ENCODE measurements at places on chromosomes 13 and 19.

GRCh38 chr19:2986951-2987524 is 9.7 kb downstream of the TLE6 start:
- no peak for DNase-seq

DNA sequence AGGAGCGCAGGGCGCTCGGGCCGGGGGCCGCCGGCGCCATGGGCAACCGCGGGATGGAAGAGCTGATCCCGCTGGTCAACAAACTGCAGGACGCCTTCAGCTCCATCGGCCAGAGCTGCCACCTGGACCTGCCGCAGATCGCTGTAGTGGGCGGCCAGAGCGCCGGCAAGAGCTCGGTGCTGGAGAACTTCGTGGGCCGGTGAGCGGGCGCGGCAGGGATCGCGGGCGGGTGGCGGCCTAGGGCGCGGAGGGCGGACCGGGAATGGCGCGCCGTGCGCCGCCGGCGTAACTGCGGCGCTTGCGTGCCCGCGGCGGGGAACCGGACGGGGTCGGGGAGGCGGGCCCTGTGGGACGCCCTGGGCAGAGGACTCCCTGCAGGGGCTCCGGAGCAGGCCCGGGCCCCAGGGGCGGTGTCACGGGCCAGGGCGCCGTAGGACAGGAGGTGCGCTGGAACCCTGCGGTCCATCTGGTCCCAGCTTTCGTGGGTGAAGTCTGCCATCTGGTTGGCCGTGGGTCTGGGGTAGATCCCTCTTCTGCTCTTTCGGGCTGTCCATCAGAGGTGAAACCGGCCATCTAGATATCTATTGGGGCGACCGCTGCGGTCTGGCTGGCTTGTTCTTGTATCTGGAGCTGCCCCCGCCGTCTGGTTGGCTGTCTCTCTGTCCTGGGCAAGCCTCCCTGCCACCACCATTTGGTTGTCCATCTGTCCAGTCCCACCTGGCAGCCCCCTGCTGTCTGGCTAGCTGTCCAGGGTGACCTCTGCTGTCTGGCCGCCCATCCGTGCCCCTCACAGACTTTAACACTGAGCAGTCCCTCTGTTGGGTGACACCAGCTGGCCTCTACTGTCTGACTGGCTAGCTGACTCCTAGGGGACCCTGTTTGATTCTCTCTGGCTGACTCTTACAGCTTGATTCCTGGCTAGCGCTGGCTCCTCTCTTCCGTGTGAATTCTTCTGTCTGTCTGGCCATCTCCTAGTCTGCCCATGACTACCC is 622 bp downstream of the DNM2 start:
- DNase-seq = peak; percentile 38

DNA sequence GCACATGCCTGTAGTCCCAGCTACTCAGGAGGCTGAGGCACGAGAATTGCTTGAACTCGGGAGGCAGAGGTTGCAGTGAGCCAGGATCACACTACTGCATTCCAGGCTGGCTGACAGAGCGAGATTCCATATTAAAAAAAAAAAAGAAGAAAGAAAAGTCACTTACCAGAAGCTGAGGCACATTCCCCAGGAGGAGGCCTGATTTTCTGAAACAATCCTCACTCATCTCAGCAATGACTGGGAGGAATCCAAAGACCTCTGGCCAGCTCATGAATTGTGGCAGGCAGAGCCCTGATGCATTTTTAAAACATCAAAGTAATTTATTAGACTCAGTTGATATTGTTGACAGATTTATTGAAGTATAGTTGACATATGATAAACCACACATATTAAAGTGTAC is 206.3 kb downstream of the FOXO1 start:
- no peak for DNase-seq

GRCh38 chr19:13865571-13866462 is 11.1 kb upstream of the NANOS3 start:
- DNase-seq = no peak

DNA sequence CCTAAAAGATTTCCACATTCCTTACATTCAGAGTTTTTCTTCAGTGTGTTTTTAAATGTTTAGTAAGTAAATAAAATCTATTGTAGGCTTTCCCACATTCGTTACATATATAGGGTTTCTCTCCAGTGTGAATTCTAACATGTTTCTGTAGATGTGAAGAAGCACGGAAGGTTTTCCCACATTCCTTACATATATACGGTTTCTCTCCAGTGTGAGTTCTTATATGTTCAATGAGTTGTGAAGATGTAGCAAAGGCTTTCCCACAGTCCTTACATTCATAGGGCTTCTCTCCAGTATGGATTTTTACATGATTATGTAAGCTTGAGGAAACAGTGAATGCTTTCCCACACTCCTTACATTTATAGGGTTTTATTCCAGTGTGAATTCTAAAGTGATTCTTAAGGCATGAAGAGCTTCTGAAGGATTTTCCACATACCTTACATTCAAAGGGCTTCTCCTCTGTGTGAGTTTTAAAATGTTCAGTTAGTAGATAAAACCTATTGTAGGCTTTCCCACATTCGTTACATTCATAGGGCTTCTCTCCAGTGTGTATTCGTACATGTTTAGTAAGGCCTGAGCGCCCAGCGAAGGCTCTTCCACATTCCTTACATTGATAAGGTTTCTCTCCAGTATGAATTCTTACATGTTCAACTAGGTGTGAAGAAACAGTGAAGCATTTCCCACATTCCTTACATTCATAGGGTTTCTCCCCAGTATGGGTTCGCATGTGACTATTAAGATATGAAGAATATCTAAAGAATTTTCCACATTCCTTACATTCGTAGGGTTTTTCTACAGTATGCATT is 18.2 kb downstream of the ZNF121 start:
- DNase-seq = no peak

DNA sequence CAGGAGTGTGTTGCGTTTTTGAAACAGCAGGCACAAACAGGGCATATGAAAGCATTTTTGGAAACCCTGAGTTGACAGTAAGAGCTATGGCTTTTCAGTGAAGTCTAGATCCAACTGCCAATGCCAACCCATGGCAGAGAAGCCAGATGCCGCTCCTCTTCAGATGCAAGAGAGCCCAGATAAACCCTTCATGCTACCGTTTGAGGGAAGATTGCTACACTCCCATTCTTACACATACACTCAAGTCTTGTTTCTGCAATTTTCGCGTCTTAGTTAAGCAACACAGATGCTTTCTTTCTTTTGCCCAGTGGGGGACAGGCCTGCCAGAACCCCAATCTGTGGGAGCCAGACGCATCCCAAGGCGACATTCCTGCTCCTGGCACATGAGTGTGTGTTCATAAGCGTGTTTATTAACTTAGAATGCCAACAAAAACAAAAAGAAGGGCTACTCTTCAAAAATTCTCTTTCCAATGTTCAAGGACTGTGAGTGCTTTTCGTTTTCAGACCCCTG is 10.4 kb downstream of the BORCS8 start:
- no peak for DNase-seq

GRCh38 chr19:57231686-57232085 is 863 bp downstream of the AURKC start:
- DNase-seq = no peak

- no peak for DNase-seq
These were observed 217.6 kb downstream of the PCCA start for GRCh38 chr13:100306434-100306999.

DNA sequence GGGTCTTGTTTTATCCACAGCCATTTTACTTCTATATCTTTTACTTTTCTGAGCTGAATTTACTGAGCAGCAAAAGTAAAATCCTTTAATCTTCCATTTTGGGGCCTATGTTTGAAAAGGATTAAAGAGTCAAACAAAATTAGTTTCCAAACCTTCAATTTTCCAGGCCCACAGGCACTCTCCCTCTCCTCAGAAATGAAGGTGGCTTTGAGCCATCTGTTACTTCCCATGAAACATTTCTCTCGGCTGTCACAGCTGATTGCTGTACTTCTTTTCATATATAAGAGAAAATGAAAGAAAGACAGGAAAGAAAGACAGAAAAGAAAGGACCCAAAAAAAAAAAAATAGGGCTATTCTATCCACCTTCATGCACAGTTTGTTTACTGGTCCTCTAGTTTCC is 194.9 kb downstream of the LACC1 start:
- no peak for DNase-seq

DNA sequence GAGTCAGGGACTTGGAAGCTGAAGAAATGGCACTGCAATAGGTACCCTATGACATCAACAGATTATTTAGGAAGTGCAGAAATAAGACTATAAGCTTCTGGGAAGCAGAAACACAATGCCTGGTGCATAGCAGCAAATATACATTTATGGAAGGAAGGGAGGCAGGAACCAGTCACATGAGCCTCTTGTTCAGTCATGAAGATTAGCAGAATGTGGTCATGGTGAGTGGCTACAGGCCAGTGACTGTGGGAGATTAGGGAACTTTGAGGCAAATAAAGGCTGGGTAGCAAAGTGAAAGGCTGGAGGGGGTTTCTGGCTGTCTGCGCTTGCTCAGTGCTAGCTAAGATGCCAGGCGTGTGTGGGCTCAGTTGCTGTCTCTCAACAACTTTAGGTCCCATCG is 96.3 kb downstream of the EPSTI1 start:
- no peak for DNase-seq

DNA sequence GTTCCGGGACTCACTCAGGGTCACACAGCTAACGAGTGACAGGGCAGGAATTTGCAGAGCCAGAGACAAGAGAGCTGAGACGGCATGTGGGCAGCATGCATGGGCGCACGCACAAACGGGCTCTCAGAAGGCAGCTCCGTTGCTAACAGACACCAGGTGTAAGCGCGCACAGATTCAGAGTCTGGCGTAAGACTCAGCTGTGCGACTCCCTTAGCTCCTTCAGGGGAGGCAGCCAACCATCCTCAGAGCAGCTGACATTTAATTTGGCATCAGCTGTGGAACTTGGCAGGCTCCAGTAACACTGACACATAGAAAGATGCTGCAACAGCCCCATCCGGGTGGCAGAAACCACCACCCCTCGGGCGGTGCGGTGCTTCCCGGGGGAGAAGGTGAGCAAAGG is 7.5 kb upstream of the TM6SF2 start:
- no peak for DNase-seq

- DNase-seq = no peak
These were observed 65.4 kb downstream of the SPATA13 start for GRCh38 chr13:24225930-24226329.

GRCh38 chr13:101930331-101930730 is 471.5 kb downstream of the FGF14 start:
- no peak for DNase-seq

DNA sequence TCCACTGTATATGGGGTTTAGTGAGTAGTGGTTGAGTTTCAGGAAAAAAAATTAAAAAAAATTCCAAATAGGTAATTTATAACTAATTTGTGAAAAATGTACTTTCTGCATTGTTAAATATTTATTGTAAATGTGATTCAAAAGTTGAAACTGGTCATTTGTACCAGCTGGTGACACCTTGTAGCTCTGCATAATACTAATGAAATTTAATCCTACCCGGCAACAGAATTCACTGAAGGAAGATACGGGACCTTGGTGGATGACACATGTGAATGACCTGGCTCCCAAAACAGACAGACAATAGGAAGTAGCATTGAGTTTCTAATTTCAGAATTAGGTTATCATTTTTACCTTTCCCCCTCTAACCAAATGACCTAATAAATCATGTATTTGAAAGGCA is 73.8 kb downstream of the SLITRK6 start:
- no peak for DNase-seq

GRCh38 chr13:33069365-33069764 is 53.1 kb downstream of the KL start:
- DNase-seq = no peak

DNA sequence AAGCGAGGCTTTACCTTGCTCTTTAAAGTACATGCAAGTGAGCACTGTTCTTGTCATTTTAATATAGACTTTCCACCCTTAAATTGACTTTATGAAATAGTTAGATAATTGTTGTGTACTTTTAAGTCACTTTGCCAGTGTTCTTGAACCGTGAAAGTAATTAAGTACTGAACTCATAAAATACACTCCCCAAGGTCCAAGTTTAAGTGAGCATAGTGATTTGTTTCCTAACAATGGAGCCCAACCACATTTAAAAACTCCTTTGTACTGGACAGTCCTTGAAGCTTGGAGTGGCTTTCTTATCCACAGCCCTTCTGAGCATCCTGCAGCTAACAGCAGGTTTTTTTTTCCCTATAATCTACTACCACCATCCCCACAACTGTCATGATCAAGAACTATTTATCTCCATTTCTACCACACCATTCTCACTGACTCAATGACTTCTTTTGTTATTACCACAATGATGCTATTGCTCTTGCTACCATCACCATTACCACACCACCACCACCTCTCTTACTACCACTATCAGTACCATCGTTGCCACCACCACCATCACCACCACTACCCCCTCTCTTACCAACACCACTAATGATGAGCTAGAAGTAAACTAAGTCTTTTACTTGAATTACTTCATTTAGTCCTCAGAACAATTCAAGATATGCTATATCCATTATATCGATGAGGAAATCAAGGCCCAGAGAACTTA is 452.6 kb downstream of the DIAPH3 start:
- no peak for DNase-seq

DNA sequence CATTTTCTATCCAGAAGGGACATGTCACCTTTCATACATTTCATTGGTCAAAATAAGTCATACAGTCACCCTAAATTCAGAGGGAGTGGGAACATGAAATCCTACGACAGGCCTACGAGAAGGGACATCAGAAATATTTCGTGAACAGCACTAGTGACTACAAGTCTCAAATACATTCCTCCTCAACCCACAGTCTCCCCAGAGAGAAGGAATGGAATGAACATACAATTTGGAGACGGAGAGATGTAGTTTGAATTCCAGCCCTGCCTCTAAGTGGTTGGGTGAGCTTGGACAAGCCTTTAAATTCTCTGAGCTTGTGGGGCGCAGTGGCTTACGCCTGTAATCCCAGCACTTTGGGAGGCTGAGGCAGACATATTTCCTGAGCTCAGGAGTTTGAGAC is 9.9 kb downstream of the SERTM1 start:
- DNase-seq = no peak

DNA sequence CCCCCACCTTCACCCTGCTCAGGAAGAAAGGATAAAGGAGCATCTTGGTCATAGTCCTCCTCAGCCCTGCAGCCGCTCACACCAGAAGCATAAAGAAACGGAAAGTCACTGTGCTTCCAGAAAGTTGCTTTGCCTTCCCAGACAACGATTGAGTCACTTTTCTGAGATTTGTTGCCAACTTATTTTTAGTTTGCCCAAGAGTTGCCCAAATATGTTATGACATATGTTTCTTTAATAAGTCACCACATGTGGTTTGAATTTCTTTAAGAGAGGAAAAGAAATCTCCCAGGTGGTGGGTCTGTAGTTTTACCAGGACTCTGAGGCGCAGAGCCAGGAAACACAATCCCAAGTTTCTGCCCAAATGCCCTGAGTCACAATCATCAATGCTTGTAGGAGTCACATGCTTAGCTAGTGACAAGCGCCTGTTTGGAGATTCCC is 63.4 kb upstream of the LRCH1 start:
- DNase-seq = no peak

Data from effector CD4-positive, alpha-beta T cell (primary cell).